NCI-H510A treated with DMSO at 0.1 percent for 48 hours (cell line): ENCODE measurements at places on chromosomes 6 and 20.

DNA sequence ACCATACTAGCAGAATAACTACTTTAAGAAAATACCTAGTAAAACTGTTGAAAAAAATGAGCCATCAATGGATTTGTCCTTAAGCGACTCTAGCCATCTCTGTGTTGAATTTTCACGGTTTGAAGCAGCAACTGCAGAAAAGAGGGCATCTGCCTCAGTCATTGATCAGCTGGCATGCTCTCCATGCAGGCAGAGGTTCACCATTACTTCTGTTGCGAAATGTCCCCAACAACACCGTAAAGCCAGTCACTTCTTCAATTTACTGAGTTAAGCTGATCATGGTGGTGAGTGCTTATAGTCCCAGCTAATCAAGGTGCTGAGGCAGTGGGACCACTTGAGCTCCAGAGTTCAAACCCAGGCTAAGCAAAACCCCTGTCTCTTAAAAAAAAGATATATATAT lies 11.1 kb downstream of the TPD52L1 start:
- DNase-seq, result no peak

GRCh38 chr6:157158897-157159296 lies 164.4 kb downstream of the TMEM242 start:
- no peak for DNase-seq

GRCh38 chr20:24718696-24719095 lies 230.4 kb upstream of the CST7 start:
- DNase-seq, result no peak

DNA sequence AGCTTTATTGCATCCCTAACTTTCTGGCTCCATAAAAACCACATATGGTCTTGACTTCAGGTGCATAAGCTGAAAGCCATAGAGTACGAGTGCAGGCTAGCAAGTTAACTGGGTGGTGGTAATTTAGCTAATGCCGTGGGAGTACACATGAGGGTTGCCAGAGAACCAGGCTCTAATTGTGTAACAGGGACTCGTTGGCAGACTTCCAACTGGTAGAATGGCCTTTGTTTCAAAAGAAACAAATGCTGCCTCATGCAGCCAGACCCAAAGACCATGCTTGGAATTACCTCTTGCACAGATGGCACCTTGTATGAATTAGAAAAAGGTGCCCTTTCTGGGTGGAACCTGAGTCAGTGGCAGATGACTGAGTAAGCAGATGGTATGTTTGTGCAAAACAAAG lies 73.2 kb downstream of the LY86 start:
- DNase-seq, result peak; percentile 55

DNA sequence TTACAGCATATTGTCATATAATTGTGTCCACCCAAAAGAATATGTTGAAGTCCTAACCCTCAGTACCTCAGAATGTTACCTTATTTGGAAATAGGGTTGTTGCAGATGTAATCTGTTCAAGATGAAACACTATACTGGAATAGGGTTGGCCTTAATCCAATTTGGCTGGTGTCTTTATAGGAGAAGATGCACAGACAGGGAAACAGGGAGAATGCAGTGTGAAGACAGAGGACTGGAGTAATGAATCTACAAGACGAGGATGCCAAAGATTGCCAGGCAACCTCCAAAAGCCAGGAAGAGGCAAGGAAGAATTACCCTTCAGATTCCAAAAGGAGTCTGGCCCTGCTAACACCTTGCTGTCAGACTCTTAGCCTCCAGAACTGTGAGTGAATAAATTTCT lies 482.9 kb downstream of the PTPRT start:
- DNase-seq, result no peak
